ENCODE measurements at places on chromosomes 3 and 15. TPM values are rescaled to one million over a fixed set of nuclear protein-coding genes. Genes with fewer than 3 reads are reported as not detected.

GRCh38 chr3:115766587-115767482 lies 143.5 kb downstream of the GAP43 start:
- H3K27me3 ChIP-seq = no peaks in the 10 kb centered on the region
- no peak for DNase-seq
- H3K36me3 ChIP-seq = no peaks in the 10 kb centered on the region
- H3K4me3 ChIP-seq = no peak overlapping the region
- H3K27ac ChIP-seq = peak overlapping the region; percentile 31

- no peak overlapping the region for H3K4me3 ChIP-seq
- DNase-seq = no peak
Observed at GRCh38 chr3:133393691-133394474, 6.0 kb upstream of the BFSP2 start.

- H3K27ac ChIP-seq = peak overlapping the region; percentile 93
- no peak for DNase-seq
- H3K4me3 ChIP-seq = no peak overlapping the region
- H3K4me1 ChIP-seq = peaks cover 53% of the 10 kb centered on the region
- H3K36me3 ChIP-seq = peaks cover 3% of the 10 kb centered on the region
Observed at GRCh38 chr3:52839892-52840545, 5.2 kb upstream of the MUSTN1 start.

DNA sequence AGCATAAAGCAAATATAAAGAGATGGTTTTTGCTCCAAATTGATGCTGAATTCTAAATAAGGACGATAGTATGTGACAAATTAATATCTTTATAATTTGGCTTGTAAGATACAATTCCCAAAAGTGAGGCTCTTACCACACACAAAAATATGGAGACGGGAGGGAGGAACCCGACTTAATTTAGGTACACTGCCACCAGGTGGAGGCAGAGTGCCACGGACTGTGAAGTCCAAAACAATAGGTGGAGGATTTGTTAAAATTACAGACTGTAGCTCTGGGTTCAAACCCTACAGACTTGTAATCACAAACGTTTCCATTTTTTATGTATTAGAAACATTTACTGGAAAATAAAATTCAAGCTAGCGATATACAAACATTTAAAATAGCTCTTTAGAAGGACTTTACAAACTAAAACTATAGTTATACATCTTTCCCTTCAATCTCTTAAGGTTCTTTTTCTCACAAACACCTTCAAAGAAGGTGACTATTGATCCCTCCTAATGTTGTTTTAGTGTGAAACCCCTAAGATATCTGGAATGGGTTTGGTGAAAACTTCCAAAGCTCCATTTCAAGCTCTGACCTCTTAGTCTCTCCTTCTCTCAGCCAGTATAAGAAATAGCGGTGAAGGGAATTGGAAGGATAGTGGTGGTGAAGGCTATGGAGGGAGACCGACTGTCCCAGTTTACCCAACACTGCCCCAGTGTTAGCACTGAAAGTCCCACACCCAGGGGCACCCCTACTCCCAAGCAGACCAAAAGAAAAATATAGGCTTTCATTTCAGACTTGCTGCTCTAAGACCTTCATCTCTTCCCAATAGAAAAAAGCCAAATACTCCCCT lies 89.7 kb downstream of the AQP9 start:
- H3K4me1 ChIP-seq = peaks cover 32% of the 10 kb centered on the region
- H3K27me3 ChIP-seq = no peaks in the 10 kb centered on the region
- peak; percentile 75 for DNase-seq
- H3K27ac ChIP-seq = no peak overlapping the region

GRCh38 chr3:128051459-128051836 lies 789 bp upstream of the SEC61A1 start:
- peak overlapping the region; percentile 14 for H3K27ac ChIP-seq
- H3K4me1 ChIP-seq = peaks cover 39% of the 10 kb centered on the region
- peaks cover 20% of the 10 kb centered on the region for H3K27me3 ChIP-seq
- H3K36me3 ChIP-seq = peaks cover 2% of the 10 kb centered on the region

DNA sequence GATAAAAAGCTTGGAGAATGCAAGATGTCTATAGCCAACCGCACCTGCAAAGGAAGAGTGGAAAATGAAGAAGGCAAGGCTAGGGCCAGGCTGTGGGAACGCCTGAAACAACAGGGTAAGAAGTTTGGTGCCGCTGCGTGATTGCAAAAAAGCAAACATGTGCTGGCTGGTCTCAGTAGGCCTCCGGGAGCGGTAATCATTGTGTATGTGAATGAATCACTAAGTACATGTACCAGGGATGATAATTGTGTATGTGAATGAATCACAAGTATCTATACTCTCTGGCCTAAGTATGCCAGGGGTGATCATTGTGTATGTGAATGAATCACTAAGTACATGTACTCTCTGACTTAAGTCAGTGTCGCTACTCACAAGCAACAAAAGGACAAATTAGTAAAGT lies 40.3 kb upstream of the PARL start:
- peak overlapping the region; percentile 50 for H3K27ac ChIP-seq
- no peak overlapping the region for H3K4me3 ChIP-seq
- no peak for DNase-seq
- H3K4me1 ChIP-seq = no peaks in the 10 kb centered on the region

GRCh38 chr3:172275586-172275985 lies 172.7 kb downstream of the GHSR start:
- peaks cover 15% of the 10 kb centered on the region for H3K4me1 ChIP-seq
- no peak for DNase-seq
- H3K36me3 ChIP-seq = peaks cover 13% of the 10 kb centered on the region
- H3K4me3 ChIP-seq = no peak overlapping the region

DNA sequence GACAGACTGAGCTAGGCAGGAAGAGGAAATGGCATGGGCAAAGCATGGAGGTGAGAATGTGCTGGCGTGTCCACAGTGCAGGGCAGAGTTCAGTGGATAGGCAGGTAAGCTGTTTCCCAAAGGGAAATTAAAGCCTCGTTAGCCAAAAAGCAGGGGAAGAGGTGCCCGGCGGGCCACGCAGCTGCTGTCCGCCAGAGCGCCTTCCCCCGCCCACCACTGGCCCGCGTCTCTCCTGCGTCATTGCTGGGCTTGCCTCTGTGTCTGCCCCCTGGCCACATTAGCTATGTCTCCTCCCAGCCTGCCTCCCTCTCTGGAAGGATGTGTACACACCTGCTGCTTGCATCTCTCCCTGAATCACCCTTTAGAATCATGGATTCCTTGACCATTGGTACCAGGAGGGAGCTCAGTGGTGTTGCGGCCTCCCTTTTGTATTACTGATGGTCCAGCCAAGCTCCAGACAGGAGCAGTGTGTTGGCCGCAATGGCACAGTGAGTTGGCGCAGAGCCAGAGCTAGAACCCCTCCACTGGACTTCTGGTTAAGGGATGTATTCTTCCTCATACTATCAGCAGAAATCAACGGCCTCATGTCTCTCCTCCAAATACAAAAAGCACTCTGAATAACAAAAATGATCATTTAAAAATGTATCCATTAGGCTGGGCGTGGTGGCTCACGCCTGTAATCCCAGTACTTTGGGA lies 26.6 kb downstream of the SLC28A1 start:
- H3K27me3 ChIP-seq = peaks cover 2% of the 10 kb centered on the region
- H3K27ac ChIP-seq = peak overlapping the region; percentile 17
- H3K4me3 ChIP-seq = no peak overlapping the region
- no peaks in the 10 kb centered on the region for H3K36me3 ChIP-seq

- no peak for DNase-seq
- H3K36me3 ChIP-seq = no peaks in the 10 kb centered on the region
- no peaks in the 10 kb centered on the region for H3K27me3 ChIP-seq
- H3K4me1 ChIP-seq = no peaks in the 10 kb centered on the region
Observed at GRCh38 chr3:178849199-178849910, 222.3 kb downstream of the ZMAT3 start.

Gene GNAT1
- total RNA-seq = not detected

Gene SCN11A
- 0.63 TPM for total RNA-seq

Gene GOLGA8A
- total RNA-seq = 93.4 TPM

Gene FHIT
- total RNA-seq = 5.2 TPM

Gene LSAMP
- total RNA-seq = 36.6 TPM

Gene GOLGA6L7
- total RNA-seq = not detected

Gene MRPS22
- total RNA-seq = 46.0 TPM

All from neural crest cell (in vitro differentiated cells).